Bronchial epithelial cell (primary cell): ENCODE measurements at places on chromosomes 12 and 14.

GRCh38 chr14:47439953-47440352, 235.5 kb downstream of the MDGA2 start:
- no peak for DNase-seq

GRCh38 chr12:15216036-15216889, 5.0 kb downstream of the RERG start:
- DNase-seq, result no peak

- DNase-seq, result no peak
Observed at GRCh38 chr14:49999826-50000379, 107.0 kb downstream of the ARF6 start.

DNA sequence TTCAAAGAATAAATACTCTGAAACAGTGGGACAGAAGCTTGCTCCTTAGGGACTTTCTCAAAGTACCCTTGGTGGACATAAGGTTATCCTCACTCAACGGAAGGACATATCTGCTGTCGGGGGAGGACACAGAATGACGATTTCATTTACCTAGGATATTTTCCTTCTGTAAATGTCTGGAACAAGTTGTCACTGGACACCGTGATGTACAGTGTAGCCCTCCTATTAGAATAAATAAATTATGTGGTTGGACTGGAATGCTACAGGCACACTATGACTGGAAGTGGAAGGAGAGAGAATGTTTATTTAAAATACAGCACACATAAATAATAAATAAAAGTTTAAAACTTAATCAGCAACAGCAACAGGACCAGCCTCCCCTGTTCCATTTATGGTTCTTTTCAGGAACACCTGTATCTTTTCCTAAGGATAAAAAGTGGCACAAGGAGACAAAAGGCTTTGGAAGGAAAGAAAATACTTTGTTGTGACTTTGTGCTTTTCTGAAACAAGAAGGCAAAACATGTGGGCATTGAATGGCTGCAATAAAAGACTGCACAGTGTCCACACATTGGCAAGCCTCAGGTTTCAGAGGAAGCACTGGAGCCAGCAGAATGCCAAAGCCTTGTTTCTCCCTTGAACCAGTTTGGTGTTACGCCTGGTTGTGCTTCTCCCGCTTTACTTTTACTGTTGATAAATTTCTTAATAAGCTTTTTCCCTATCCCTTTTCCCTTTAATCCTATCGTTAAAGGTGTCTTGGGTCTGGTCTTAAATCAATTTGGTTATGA, 36.8 kb downstream of the FGD4 start:
- DNase-seq, result peak; percentile 50

GRCh38 chr12:94103986-94104385, 44.4 kb upstream of the PLXNC1 start:
- DNase-seq, result peak; percentile 41

- no peak for DNase-seq
Observed at GRCh38 chr12:128534906-128535305, 267.9 kb downstream of the TMEM132C start.

- DNase-seq, result peak; percentile 8
Observed at GRCh38 chr14:33081259-33081658, 142.6 kb downstream of the NPAS3 start.

- peak; percentile 95 for DNase-seq
Observed at GRCh38 chr12:123126294-123127181, 24.4 kb downstream of the PITPNM2 start.

DNA sequence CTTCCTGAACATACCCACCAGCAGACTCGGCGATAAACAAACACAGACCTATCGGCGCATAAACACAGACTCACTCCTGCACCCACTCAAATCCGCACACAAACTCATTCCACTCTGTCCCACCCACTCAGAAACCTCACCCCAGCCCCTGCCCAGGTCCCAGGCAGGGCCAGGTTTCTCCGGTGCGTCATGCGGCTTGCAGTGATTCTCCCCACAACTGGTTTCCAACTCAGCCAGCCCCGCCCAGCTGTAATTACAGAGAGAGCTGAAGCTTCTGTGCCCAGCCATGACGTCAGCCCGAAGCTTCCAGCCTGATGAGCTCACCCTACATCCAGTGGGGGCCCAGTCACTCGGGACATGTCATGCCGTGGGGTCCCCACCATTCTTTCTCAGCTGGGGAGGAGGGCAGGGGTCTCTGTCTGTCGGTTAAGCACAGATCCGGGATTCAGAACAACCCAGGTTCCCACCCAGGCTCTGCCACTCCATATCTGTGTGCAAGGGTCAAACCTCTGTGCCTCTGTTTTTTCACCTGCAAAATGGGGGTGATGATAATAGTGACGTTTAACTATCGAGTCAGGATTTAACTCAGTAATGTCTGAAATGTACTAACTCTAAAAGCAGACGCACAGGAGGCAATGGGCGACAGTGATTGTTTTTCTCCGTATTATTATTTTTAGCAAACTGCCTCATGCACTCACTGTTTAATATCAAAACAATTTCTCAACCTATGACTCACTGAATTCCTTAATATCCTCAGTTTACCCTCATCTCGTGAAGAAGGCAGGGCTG, 2.3 kb upstream of the HSPB8 start:
- peak; percentile 87 for DNase-seq

DNA sequence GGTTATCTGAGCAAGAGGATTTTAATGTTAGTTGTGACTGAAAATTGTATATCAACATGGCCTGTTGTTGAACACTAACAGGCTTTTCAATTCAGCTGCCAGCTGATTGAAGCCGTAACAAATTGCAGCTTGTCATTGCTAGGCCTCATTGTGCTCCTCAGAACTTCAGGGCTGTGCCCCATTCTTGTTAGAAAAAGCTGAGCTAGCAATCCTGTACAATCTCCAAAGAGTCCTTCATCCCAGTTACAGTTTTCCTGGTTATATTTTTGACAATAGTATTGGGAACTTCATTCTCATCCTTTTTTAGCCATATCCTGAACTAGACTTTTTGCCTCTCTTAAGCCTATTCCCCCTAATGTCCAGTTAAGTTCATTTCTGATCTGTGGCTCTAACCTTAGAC, 564.1 kb upstream of the ATXN7L3B start:
- no peak for DNase-seq

- peak; percentile 27 for DNase-seq
Observed at GRCh38 chr14:93201155-93201704, 5.6 kb downstream of the GON7 start.

- peak; percentile 78 for DNase-seq
Observed at GRCh38 chr12:27707216-27707615, 3.4 kb upstream of the MRPS35 start.

GRCh38 chr14:97298736-97299135, 501.6 kb downstream of the VRK1 start:
- DNase-seq, result no peak

GRCh38 chr14:37230551-37231194, 32.9 kb downstream of the MIPOL1 start:
- DNase-seq, result peak; percentile 73

- no peak for DNase-seq
Observed at GRCh38 chr14:105488781-105489541, 2.1 kb upstream of the TEDC1 start.

- DNase-seq, result no peak
Observed at GRCh38 chr12:24175284-24175683, 225.8 kb upstream of the SOX5 start.

GRCh38 chr14:54762296-54762695, 140.3 kb downstream of the GCH1 start:
- no peak for DNase-seq

DNA sequence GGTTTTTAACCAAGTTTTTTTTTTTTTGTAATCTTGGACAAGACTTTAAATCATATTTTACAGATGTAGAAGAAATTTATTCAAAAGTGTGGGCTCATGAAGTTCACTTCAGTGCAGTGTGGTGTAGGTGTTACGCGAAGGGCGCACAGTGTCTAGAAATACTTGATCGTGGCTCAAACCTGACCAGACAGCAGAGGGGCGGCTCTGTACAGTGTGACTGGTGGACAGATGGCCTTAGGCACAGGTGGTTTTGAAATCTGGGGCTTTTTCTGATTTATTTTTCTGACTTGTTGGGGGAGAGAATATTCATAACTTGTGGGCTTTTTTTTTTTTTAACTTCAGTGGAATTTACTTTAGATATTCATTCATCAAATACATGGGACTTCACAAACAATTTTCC, 179.2 kb downstream of the PELI2 start:
- no peak for DNase-seq

GRCh38 chr14:28307506-28307905, 459.1 kb upstream of the FOXG1 start:
- no peak for DNase-seq

- DNase-seq, result peak; percentile 18
Observed at GRCh38 chr14:70981000-70981952, 74.0 kb downstream of the PCNX1 start.

DNA sequence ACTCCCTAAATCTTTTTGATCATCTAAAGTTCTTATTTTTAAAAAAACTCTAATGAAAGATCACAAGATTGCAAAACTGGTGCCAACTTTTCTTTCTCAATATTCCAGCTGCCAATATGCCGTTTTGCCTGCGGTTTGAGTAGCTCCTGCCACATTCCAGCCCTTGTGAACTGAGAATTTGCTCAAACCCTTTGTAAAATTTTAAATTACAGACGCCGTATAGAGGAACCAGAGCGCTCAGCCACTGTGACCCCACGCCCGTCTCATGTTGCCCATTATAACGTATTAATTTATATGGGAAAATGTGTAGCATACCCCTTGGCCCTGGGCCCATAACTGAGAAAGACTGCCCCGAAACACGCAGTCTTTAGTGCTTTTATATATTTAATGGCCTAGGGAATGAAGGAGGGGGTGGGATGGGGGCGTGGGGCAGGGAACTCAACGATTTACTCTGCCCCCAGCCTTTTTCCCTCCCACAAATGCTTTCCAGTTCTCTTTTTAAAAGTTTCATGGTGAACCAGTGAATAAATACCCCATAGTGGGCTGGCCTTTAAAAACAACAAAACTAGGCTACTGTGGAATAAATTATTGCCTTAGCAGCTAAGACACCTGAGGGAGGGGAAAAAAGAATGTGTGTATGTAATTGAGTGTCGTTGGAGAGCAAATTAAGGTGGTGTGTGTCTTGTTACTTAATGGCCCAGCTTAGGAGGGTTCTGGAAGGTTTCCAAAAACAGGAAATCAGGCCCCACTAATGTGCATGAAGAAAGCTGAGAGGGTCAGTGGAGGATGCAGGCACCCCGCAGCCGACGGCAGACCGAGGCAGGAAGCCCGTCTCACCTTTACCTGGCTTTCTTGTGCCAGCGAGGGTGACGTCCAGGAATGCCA, 45.7 kb upstream of the RFLNA start:
- no peak for DNase-seq

DNA sequence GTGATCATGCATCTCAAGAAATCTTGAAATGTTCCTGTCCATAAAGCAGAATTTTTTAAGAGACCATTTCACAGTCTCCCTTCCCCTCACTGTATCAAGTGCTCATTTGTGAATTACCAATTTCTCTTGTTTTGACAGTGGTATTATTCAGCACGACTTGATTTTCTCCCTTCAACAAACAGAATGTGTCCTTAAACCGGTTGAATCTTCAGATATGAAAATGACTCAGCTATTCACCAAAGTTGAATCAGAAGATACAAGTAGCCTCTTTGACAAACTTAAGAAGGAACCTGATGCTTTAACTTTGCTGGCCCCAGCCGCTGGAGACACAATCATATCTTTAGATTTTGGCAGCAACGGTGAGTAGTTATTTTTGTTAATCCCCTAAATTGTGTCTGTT, 25.5 kb upstream of the SNAPC1 start:
- DNase-seq, result no peak

DNA sequence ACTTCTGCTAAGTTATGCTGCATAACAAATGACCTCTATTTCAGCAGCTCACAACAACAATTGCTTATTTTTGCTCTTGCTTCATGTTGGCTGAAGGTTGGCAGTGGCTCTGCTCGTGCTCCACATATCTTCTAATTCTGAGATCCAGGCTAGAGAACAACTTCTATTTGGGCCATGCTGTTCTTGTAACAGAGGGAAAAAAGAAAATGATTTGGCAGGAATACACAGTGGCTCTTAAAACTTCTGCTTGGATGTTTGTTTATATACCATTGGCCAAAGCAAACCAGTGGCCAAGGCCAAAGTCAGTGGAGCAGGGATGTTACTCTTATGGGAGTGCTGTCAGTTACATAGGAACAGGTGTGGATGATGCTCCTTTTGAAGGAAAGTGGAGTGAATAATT, 32.1 kb downstream of the GPHN start:
- no peak for DNase-seq

DNA sequence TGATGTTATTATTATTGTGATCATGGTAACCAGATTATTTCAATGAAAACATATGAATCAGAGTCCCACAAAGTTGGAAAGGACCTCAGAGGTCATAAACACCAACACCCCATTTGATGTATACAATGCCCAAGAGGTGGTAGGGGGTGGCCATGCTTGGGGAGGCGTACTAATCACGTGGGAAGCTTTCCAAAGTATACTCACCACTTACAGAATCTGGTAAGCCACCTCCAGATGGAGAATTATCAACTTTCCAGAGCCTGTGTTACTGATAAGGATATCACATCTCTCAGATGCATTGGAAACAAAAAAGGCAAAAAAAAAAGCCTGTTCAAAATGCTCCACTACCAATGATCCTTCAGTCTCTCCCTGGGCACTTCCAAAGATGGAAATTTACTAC, 8.4 kb downstream of the DAD1 start:
- no peak for DNase-seq

GRCh38 chr12:104381731-104382480, 74.8 kb upstream of the CHST11 start:
- DNase-seq, result peak; percentile 64

DNA sequence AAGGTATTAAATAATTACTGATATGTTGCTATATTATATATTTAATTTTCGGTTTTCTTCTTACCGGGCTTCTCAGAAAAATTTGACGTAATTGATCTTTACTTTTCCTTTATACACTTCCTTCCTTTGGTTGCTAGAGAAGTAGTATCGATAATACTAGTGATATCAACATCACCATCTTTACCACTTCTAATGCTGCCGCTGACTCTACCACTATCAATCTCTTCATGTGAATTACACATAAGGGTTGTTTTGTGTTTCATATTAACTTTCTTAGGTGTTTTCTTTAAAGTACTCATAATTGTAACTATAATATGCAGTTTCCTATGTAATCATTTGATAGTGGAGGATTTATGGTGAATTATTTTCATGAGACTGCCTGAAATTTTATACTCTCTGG, 30.9 kb upstream of the KLRF1 start:
- DNase-seq, result no peak

GRCh38 chr14:52862632-52863333, 71.4 kb upstream of the GNPNAT1 start:
- peak; percentile 63 for DNase-seq

GRCh38 chr12:112252184-112252583, 126.8 kb downstream of the TRAFD1 start:
- DNase-seq, result peak; percentile 73

GRCh38 chr14:38948171-38948570, 154.9 kb downstream of the SEC23A start:
- DNase-seq, result no peak

GRCh38 chr12:68899251-68899771, 33.7 kb downstream of the CPM start:
- peak; percentile 60 for DNase-seq

GRCh38 chr12:118870551-118870950, 110.8 kb upstream of the SRRM4 start:
- no peak for DNase-seq

- DNase-seq, result no peak
Observed at GRCh38 chr14:43697003-43697402, 810.1 kb downstream of the FSCB start.
